NCI-H524 (cell line): ENCODE measurements at places on chromosomes 12 and 14.

GRCh38 chr14:50875359-50876070, 3.7 kb downstream of the ABHD12B start:
- no peak for DNase-seq

DNA sequence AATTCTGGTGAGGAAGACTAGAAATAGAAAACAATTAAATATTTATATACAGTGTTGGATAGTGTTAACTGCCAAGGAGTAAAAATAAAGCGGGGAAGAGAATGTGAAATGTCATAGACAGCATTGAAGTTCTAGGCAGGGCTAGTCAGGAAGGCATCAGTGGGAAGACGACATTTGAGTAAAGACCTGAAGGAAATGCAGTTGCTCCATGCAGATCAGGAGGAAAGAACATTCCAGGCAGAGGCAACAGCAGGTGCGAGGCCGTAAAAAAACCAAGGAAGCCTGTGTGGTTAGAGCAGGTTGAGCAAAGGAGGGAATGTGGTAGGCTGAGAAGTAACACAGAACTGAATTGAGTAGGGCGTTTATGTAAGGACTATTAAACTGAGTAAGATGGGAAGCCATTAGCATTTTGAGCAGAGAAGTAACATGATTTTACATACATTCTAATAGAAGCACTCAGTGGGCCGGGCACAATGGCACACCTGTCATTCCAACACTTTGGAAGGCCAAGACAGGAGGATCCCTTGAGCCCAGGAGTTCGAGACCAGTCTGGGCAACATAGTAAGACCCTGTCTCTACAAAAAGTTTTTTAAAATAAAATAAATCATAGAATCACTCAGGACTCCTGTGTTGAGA, 14.9 kb downstream of the SLC35E3 start:
- DNase-seq: no peak

DNA sequence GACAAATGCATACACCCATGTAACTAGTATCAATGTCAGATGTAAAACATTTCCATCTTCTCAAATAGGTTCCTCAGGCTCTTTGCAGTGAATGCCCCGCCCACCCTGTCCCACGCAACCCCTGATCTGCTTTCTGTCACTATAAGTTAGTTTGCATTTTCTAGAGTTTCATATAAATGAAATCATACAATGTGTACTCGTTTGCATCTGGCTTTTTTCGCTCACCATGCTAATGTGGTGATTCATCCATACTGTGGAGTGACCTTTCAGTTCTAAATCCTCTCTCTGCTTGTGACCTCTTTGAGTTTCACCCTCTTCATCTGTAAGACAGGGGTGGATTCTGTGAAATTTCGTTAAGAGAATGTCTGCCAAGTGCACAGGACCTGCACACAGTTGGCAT, 30.6 kb upstream of the MSI1 start:
- no peak for DNase-seq

GRCh38 chr14:105178069-105178867, 2.8 kb downstream of the NUDT14 start:
- peak; percentile 38 for DNase-seq

GRCh38 chr14:56797569-56798446, 12.5 kb downstream of the OTX2 start:
- no peak for DNase-seq

DNA sequence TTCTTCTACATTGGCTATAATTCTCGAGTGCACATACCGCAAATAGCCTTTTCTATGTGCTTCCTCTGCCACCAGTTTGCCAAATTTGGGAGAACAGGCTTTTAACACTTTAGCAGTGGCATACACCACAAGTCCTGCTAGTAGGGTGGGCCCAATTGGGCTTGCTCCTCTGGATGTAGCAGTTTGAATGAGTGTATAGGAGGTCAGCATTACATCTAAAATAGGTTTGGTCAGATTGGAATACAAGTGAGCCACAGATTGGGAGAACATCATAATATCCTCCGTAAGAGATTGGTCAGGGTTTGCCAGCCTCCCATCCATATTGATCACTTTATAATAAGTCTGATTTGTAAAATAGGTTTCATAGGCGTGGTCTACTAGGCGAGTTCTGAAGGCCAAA, 902 bp downstream of the ABCD2 start:
- DNase-seq: no peak

DNA sequence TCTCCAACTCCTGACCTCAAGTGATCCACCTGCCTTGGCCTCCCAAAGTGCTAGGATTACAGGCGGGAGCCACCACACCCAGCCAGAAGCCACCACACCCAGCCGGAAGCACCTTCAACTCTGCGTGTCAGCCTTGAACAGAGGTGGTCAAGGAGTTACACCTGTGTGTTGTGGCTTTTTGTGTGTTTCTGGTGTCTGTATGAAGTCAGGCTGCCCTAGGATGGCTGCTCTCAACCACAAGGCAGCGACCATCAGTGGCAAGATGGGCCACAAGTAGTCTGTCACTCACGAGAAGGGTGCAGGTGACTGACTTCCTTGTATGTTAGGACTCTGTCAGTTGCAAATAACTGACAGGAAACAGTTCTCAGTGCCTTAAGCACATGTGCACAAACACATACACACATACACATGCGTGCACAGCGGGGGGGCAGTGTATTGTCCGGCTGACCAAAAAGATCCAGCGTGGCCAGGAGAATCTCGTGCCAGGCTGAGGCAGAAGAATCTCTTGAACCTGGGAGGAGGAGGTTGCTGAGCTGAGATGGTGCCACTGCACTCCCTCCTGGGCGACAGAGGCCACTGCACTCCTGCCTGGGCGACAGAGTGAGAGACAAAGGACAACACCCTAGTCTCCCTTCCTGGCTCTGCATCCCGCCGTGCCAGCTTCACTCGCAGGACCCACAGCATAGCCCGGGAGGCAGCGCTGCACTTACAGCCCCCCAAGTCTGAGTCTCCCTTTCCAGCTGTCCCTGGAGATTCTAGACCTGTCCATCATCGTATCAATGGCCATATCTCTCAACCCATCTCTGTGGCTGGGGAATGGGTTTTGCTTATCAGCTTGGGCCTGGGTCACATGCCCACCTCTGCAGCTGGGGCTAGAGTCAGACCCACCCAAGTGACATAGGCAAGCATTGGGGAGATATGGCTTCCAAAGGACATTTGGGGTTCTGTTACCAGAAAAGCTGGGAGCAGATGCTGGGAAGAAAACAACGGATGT, 13.7 kb downstream of the P2RX4 start:
- no peak for DNase-seq

GRCh38 chr12:57169969-57170368, 22.6 kb upstream of the LRP1-AS start:
- DNase-seq: no peak

DNA sequence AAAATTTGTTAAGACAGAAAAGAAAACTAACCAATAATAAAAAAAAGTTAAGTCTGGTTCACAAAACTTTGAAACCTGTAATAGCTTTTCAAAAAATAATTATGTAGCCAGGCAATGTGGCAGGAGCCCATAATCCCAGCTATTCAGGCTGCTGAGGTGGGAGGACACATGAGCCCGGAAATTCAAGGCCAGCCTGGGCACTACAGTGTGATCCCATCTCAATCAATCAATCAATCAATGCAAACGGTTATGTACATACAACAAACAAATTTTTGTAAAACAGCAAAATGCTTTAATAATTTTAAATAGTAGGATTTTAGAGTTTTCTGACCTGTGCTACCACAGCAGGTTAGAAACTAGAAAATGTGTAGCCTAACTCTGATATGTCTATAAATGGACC, 152.4 kb downstream of the MED13L start:
- DNase-seq: no peak

- no peak for DNase-seq
Measured at GRCh38 chr14:104315169-104315568, 176.8 kb downstream of the KIF26A start.

- no peak for DNase-seq
Measured at GRCh38 chr12:66235626-66236281, 46.7 kb downstream of the IRAK3 start.

DNA sequence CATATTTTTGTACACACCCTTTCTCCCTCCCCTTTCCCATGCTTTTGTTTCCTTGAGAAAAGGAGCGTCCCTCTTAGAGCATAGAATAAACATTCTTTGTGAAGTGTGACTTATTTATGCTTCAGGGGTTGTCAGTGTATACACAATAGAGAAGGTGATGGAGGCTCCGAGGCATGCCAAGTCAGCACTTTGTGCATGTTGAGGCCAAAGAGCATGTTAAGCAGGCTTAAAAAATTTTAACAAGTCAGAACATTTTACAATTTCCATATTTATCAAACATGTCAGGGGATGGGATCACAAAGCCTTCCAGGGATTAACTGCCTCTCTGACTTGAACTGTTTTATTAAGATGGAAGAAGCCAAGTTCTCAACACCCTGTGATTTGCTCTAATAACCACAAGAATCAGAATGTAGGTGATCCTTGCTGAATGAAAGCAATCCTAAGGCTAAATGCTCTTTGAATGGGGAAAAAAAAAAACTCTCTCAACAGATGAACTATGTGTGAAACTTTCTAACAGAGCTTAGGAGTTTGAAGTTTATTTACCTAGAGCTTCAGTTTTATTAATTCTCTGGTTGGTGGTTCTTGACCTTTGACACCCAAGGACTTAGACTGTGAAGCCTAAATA, 223.1 kb downstream of the RAD51B start:
- no peak for DNase-seq

- no peak for DNase-seq
Measured at GRCh38 chr12:130362060-130362459, 24.4 kb downstream of the PIWIL1 start.

GRCh38 chr14:31277085-31277484, 69.5 kb upstream of the HECTD1 start:
- no peak for DNase-seq

GRCh38 chr14:101359221-101360053, 201.9 kb upstream of the DIO3 start:
- DNase-seq: no peak

GRCh38 chr12:108679106-108679681, 45.5 kb upstream of the SELPLG start:
- DNase-seq: no peak

DNA sequence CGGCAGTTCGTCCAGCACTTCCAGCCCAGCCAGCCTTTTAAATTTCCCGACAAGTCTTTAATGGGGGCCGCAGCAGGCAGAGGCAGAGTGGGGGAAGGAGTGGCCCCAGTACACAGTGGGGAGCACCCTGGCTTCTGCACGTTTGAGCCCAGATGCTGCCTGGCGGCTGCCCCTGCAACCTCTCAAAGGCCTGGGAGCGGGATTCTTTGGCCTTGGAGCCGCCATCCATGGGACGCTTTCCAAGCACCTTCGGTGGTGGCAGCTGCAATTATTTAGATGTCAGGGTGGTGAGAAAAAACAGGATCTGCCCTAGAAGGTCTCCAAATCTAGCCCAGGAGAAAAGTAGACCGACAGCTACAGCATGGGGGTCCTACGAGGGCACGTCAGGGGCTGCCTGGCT, 46.0 kb downstream of the FAM222A start:
- no peak for DNase-seq

DNA sequence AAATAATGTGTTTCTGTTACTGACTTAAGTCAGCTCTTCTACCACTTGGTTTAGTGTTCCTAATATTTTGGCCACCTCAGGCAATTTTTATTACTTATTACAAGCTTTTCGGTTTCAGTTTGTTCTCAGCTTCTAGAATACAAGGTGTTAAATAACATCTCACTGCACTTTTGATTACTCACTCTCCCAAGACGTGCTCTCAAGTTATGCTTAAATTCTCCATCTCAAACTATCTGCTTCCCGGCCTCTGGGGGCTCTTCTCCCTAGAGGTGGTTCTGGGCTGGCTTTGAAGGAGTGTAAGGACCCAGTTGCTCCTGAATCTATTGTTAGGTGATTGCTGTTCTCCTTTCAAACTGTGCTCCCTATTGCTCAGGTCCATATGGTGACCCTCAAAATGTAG, 193.9 kb upstream of the DDHD1 start:
- no peak for DNase-seq

GRCh38 chr12:42135259-42135814, 9.3 kb downstream of the GXYLT1 start:
- DNase-seq: no peak

- no peak for DNase-seq
Measured at GRCh38 chr14:22854963-22855724, 16.4 kb upstream of the LRP10 start.

DNA sequence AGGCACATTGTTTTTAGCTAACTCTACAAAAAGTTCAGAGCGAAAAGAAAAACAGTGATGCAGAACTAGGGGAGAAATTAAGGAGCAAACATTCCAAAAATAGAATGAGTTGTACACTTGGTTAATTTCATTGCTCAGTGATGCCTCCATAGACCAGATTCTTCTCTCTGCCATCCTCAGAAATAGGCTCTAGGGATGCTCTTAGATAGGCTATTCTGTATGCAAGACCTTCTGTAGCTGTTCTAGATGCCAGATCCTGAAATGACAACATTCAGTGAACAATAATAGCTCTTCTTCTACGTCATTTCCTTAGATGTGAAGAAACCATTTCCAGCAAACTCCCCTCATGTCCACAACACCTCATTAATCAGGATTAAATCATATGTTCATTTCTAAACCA, 466.3 kb downstream of the DIO2 start:
- no peak for DNase-seq

- no peak for DNase-seq
Measured at GRCh38 chr12:64892561-64892960, 68.1 kb downstream of the TBC1D30 start.

DNA sequence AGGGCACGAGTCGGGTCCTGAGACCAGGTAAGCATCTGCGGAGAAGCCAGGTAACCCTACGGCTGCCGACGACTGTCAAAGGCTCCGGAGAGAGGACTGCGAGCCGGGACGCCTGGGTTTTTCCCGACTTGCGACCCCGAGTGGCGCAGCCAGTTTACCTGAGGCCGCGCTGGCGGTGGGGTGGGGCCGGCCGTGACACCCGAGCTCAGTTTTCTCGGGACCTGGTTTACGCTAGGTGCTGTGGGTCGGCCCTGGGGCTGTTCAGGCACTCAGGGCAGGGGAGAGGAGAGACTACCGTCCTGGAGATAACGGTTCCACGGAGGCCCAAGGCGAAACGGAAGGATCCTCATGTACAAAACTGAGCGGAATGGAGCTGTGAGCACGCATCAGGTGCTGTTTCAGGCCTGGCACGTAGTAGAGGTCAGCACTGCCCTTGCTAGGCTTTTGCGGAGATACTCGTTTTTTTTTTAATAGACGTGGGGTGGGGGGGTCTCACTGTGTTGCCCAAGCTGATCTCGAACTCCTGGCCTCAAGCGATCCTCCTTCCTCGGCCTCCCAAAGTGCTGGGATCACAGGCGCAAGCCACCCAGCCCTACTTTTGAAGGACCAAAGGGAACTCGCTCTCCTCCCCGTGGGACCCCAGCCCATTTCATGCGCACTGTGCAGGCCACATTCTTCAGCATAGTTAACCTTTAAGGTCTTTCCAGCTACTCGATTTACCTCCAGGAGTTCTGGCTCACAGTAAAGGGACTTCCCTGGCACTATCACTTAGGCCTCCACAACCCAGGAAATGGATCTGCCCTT, 471 bp downstream of the MTRFR start:
- no peak for DNase-seq

DNA sequence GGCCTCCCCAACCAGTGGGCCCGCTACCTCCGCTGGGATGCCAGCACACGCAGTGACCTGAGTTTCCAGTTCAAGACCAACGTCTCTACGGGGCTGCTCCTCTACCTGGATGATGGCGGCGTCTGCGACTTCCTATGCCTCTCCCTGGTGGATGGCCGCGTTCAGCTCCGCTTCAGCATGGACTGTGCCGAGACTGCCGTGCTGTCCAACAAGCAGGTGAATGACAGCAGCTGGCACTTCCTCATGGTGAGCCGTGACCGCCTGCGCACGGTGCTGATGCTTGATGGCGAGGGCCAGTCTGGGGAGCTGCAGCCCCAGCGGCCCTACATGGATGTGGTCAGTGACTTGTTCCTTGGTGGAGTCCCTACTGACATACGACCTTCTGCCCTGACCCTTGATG, 73.0 kb downstream of the NRXN3 start:
- DNase-seq: no peak

- DNase-seq: no peak
Measured at GRCh38 chr14:52078095-52078531, 9.3 kb upstream of the NID2 start.
